Amygdala (tissue), 56 donors: ENCODE measurements at places on chromosomes 2 and 18.
A peak's percentile ranks its signal among the peaks of the same experiment; 100 is the strongest.

- peak; percentile 7 for DNase-seq
Observed at GRCh38 chr2:222844323-222844722, 16.5 kb upstream of the ACSL3 start.

DNA sequence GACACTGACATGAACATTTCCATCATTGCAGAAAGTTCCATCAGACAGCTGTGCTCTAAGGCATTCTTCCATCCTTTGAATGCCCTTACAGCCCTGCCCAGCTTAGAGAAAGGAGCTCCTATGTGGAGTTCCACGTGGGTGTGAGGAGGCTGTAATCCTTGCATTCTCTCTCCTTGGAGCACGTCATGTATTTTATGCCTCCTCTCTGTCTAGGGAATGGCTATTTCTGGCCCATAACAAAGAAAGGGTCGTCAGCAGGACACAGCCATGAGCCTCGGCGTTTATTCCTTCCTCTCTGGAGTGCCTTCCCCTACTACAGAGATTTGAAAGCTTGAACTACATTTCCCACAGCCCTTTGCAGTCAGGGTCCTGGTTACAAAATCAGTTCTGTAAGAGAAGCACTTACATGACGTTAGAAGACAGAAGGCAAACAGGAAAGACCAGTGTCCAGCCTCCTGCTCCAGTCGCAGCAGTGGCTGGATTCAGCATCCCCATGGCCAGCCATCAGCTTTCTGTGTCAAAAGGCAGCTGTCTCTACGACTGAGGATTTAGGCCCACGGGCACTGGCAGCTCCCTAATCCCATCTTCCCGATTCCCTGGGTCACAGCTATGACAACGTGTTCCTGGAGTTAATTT is 234.9 kb downstream of the TFCP2L1 start:
- no peak for DNase-seq

- DNase-seq, result no peak
Observed at GRCh38 chr2:201923436-201924328, 110.0 kb upstream of the FZD7 start.

- no peak for DNase-seq
Observed at GRCh38 chr2:142603759-142604158, 273.7 kb upstream of the KYNU start.

- no peak for DNase-seq
Observed at GRCh38 chr2:25297738-25298137, 44.0 kb downstream of the DNMT3A start.

DNA sequence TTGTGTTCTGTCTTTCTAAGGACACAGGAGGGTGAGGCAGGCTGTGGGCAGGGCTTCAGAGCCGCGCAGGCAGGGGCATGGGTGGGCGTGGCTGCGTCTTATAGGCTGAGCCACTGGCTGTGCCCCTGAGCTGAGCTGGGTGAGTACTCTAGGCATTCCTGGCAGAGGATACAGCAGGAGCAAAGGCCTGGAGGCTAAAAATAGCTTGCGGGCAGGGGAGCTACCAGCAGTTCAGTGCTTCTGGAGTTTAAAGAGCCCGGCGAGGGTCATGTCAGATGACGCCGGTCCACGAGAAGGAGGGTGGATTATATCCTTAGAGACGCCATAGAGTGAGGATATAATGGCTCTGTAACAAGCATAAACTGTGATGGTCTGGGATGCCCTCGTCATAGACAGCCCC is 31.5 kb upstream of the PDIA6 start:
- no peak for DNase-seq

DNA sequence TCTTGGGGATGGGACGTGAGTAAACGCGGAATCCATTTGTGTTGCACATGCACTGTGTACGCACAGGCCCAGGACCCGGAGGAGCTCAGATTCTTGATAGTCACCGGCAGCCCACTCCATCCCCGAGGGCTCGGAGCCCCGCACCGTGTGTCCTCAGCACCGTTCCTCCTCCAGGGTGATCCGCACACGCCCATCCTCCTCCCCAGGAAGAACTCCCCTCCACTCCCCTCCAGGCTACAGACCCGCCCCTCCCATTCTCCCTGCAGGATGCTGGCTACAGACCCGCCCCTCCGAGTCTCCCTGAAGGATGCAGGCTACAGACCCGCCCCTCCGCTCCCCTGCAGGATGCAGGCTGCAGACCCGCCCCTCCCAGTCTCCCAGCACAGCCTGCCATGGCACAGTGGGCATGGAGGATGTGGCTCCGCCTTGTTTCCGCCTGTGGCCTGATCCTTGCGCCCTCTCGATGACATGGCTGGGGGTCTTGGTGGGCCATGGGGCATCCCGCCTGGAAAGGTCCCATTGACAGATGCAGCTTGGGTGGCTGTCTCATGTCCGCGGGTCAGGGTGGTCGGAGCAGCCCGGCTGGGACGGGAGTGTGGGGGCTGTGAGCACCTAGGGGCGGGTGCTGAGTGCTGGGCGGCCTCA is 14.1 kb downstream of the CTDP1 start:
- no peak for DNase-seq

- no peak for DNase-seq
Observed at GRCh38 chr2:98484121-98484557, 39.5 kb downstream of the INPP4A start.

DNA sequence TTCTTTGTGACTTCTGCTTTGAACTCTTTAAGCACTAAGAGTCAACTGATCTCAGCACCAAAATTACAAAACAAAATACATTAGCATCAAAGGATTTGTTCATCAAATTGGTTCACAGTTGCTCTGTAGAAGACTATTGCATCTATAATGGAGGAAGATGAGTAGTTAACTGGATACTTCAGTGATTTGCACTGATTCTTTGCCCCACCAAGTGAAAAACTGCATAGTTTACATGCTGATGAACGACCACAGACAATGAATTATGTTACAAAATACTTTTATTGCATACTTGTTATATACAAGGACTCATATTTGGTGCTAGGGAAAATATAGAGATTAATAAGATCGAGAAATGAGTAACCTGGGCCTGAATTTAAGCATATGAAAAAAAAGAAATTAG is 107.2 kb downstream of the SCG2 start:
- DNase-seq, result no peak

- no peak for DNase-seq
Observed at GRCh38 chr18:58785171-58785805, 79.4 kb upstream of the ZNF532 start.

DNA sequence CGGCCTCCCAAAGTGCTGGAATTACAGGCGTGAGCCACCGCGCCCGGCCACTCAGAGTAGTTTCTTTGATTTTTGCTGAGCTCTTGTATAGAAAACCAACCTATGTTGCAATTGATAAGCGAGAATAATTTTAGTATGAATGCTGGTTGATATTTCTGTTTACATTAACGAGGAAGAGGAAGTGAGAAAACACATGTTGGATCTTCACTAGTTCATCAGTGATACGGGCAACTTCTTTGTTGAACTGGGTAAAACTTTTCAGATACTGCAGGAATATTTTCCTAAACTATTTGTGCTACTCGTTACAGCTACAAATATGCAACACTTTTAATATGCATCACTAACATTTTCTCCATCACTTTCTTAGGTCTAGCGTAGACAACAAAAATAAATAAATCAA is 67.9 kb upstream of the SLC25A52 start:
- DNase-seq, result no peak

DNA sequence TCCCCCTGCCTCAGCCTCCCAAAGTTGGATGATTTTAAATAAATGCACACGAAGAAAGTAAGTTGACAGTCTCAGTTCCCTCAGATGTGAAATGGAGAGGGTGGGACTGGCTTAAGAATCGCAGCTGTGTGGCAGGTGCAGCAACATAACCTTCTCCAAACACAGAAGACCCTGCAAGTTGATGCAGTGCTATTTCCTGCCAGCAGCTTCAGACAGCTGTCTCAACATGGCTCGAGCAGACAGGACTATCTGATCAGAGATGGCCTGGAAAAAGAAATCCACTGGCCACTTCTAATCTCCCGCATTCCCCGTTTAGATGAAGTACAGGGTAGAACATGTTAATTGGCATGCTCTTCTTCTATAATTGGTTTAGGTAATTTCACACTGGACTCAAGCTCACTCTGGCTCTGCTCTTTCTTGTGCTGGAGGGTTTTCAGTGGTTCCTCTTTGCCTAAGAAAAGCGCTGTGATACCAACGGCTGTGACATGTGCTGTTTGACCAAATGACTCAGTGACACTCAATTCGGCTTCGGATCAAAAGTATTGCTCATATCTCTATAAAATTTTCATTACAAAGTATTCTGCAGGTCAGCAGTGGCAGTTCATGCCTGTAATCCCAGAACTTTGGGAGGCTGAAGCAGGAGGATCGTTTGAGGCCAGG is 40.2 kb downstream of the MYOM1 start:
- DNase-seq, result no peak

DNA sequence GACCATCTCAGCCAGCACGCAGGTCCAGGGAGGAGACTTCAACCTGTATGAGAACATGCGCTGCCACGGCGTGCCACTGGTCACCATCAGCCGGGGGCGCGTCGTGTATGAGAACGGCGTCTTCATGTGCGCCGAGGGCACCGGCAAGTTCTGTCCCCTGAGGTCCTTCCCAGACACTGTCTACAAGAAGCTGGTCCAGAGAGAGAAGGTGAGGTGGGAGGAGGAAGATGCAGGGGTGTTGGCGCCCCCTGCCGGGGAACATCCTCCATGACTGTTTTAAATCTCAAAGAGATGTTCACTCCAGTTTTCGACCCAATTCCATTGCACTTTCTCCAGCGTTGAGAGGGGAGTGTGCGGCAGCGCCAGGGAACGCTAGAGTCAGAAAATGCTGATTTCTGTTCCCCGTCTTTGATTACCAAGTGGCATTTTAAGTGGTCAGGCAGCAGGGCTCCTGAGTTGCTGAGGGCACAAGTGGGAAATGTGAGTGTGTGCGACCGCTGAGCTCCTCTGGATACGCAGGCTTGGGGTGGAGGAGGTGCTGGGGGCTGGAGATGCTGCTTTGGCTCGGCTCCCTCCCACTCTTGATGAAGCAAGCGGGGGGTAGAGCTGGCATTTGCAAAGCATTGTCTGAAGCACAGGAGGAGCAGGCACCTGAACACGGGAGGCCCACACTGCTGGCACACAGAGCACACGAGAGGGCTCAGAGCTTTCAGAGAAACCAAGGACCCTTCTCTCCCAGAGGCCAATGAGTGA is 27.7 kb upstream of the MAPRE3 start:
- peak; percentile 17 for DNase-seq

- DNase-seq, result no peak
Observed at GRCh38 chr18:8882632-8883408, 177.5 kb downstream of the MTCL1 start.

GRCh38 chr2:145638675-145639074 is 1118.8 kb upstream of the ZEB2 start:
- no peak for DNase-seq

DNA sequence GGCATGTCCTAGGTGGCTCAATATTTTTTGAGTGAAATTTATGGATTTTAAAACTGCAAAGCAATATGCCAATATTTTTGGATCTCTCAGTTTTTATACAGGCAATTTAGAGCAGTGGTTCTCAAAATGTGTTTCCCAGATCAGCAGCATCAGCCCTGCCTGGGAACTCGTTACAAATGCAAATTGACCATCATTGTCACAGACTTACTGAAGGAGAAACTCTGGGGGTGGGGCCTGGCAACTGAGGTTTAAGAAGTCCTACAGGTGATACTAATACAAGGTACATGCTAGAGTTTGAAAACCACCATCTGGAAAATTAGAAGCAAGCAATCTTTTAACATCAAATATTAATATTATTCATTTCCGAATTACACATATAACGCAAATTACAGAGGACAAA is 215.6 kb upstream of the PID1 start:
- no peak for DNase-seq
